ENCODE measurements at places on chromosomes 2 and 18.

GRCh38 chr2:176704282-176704858 is 435.1 kb downstream of the MTX2 start:
- DNase-seq, result no peak

DNA sequence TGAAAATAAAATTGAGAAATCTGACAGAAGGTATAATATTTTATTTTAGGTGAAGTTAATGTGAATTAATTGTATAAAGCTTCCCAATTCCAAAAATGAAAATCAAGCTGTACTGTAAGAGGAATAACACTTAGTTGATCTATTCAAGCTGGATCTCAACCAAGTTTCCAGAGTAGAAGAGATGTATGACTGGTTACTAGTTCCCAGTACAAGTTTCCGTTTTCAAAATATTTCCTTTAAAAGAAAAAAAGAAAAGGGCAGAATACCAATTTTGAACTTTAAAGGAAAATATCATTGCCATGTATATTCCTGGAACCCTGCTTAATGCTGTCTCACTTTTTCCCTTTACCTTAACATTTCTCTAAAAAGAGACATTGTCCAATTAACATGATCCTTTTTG is 308.5 kb downstream of the IRS1 start:
- no peak for DNase-seq

GRCh38 chr2:39603436-39603835 is 62.3 kb upstream of the TMEM178A start:
- no peak for DNase-seq

- no peak for DNase-seq
These were observed 4.8 kb downstream of the VRK2 start for GRCh38 chr2:58051445-58051844.

DNA sequence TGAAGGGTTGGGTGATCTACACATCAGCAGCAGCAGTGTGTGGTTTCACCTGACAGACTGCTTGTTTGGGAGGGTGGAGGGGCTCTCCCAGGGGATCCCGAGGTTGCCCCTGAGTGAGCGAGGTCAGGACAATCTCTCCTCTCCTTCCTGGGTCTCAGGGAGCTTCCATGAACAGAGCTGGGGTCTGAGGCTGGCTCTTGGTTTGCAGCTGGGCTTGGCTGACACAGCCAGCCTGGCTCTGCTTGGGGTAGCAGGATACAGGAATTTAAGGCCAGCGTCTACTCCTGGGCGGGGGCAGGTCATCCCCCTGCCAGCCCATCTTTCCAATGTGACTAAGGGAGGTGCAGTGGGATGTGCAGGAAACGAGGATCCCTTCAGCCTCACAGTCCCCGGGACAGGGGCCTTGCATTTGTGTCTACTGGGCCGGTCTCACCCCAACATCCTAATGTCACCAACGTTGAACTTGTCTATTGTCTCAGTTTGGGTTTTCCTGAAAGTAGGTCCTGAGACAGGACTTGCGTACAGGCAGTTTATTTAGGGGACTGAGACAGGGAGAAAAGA is 262.6 kb upstream of the HDAC4 start:
- no peak for DNase-seq

DNA sequence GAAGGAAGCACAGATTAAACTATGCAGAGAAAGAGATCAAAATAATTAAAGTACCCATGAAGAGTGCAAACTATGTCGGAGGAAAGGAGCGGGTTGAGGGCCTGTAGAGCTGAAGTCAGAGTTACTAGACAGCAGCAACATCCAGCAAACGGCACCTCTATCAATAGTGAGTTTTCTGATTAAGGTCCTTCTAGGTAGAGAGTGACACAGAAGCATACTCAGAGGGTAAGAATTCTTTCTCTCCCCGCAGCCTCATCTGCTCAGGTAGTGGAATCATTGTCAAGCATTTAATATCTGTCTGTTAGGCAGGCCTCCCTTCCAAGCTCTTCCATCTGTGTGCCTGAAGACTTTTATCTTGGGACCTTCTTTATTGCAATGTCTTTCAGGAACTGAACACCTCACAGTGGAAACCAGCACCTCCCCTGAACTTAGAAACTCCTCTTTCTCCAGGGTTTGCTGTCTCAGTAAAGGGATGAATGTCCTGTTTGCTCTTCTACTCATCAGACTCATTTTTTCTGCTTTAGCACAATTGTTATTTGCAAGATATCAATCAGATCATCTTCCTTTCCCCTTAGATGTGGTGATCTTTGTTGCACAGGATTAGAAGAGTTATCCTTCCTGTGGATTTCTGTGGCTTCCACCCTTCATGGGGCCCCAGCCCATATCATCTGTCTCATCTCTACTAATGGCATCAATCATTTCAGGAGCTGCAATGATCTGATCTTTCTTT is 28.8 kb downstream of the SP140 start:
- DNase-seq, result peak; percentile 1

- no peak for DNase-seq
These were observed 22.1 kb upstream of the PTPN2 start for GRCh38 chr18:12906119-12906518.

DNA sequence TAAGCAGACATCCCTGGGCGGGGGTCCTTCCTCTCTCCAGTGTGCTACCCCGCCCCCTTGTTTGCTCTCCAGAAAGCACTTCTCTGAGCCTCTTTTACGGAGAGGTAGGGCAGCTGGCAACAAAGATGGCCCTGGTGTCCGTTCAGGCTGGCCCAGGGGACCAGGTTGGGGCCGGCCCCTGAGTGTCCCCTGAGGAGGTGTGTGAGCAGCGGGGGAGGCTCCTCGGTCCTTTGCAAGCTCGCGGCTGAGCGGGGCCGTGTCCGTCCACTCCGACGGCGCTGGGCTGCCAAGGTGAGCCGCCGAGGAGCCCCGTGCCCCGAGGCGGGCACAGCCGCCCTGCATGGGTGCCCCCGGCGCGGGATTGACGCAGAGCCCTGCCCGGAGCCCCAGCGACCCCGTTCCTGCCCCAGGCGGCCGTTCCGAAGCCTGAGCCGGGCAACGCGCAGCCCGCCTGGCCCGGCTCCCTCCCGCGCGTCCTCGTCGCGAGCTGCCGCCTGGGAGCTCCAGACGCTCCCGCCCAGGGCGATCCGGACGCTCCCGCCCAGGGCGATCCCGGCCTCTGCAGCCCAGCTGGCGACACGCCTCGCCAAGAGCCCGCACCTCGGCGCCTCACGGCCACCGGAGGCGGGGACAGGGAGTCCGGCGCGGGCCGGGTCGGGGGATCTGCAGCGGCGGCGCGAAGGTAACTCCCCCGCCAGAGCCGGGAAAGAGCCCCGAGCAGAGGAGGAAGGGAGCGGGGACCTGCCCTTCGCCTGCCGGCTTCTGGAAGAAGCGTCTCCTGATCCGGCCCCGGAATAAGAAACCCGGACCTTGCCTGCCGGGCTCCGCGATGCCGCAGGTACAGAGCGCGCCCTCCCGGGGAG is at the start of gene PROKR1:
TSS of gene PROKR1 (plus strand) at position 569 of the 863 bp plus-strand sequence. CDS start 2,243 bp downstream, outside the sequence.
- DNase-seq, result no peak

- DNase-seq, result no peak
These were observed 149.1 kb downstream of the RHBDD1 start for GRCh38 chr2:226984750-226985582.

- DNase-seq, result no peak
These were observed 57.4 kb downstream of the LINC00305 start for GRCh38 chr18:64091526-64091925.

DNA sequence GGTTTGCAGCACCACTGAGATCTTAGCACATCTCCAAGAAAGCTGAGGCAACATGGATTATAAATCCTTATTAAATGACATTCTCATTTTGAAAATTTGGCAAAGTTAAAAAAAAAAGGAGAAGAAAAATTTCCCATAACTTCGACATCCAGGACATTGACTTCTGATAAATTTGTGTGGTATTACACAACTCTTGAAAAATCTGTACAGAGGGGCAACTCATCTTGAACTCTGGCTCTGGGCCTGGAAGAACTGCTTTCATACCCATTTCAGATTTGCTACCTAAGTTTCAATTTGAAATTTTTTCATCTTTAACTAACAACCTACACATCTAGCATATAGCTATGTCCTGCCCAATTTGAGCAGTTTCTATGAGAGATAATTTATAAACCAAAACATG is 118.0 kb upstream of the UGP2 start:
- no peak for DNase-seq

DNA sequence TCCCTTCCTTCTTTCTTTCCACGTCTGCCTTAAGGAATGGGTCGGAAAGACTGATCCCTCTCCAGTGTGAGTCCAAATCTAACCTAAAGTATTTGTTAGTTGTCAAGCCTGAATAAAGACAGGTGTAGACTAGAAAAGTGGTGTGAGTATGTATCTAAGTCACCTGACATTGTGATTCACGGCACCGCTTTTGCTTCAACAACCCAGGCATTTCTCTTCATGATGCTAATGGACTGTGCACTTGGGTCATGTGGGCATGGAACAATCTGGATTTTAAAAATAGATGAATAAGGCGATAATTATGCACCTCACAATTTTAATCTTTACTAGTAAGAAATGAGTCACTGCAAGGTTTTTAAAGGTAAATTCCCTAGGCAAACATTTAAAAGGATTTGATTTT is 107.5 kb downstream of the LIPG start:
- no peak for DNase-seq

GRCh38 chr2:232492963-232493700 is 5.5 kb upstream of the ECEL1 start:
- no peak for DNase-seq

DNA sequence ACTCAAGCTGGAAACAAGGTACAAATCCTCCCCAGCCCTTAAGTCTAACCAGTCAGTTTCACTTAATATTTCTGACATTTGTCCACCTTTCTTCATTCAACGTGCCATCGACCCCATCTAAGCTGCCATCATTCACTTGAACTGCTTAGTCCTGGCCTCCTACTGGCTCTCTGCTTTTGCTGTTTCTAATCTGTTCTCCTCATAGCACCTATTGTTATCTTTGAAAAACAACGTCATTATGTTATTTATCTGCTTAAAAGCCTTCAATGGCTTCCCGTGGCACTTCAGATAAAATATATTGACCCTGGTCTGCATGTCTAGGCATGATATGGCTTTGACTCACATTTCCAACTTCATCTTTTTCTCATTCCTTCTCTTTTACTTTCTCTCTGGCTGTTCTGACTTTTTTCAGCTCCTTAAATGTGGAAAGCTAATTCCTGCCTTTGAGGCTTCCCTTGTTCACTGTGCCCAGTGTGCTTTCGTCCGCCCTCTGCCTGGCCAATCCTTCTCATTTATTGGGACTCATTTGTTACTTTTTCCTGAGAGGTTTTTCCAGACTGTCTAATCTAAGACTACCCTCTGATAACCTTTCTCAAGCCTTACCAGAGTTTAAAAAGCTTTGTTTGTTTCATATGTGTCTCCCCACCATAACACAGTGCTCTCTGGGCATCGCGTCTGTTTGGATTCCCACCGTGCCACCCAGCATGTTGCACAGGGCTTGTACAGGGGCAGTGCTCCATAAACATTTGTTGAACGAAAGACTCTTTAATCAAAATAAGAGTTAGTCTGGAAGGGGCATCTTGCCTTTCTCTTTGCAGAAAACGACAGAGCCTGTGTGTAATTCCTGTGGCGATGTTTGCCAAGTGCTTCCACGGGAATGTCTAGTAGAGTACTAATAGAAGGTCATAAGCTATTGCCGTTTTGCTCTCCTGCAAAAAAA is 183.9 kb downstream of the FMNL2 start:
- DNase-seq, result no peak

DNA sequence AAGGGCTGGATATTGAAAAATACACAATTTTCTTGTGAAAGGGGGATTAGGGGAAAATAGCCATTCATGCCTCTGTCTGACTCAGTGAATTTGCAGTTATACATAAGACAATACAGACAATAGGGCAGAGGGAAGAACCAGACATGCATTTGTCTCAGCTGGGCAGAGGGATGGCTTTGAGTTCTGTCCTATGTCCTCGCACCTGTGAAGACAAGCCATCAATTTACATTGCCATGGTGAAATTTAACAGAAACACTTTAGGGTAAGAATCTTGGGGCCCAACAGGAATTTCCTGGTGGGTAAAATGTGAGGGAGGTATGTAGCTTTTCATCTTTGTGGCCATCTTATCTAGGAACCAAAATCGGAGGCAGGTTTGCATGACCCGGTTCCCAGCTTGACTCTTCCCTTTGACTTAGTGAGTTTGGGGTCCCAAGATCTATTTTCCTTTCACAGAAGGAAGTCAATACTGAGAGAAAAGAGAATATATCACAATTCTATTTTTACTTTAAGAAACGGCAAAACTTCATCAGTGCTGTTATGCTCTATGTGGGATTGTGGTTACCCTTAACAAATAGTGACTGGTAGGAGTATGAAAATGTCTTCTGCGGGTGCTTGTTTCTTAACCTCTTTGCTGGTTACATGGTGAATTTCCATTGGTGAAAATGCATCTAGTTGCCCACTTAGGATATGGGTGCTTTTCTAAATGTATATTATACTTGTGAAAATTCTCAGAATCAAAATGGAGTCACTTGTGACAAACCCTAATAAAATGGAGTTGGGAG is 221.8 kb downstream of the SPP2 start:
- no peak for DNase-seq

GRCh38 chr18:23194997-23195957 is 60.0 kb downstream of the CABLES1 start:
- no peak for DNase-seq

DNA sequence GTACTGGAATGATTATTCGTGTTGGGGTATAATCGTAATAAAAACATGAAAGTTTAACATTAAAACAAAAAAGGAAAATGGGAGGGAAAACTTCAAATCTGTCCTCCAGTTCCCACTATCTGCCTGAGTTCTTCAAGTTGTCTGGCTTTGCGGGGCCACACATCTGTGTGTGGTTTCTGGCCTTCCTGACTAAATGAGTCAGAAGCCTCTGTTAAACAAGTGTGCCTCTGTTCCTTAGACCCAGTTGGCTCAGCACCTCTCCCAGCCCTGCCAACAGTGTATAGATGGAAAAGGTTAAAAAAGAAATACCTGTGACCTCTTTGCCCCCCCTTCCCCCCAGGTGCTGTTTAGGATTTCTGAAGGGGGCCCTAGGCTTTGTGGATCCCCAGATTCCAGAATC is 30.2 kb downstream of the XDH start:
- DNase-seq, result no peak

DNA sequence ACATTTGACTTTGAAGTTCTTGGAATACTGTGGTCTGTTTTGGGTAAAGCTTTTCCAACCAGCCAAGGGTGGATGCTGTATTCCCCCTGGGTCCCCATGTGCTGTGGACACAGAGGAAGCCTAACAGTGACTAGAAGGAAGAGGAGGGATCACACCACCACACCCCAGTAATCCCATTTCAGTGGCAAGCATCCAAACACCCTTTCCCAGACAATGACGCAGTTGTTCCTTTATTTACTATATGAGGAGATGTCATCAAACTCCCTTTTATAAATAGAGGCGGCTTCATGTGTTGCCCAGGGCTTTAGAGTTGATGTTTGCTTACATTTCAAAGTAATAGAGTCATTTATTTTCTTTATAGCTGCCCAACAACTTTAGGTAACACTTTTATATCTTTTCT is 959.4 kb upstream of the GYPC start:
- DNase-seq, result no peak

- no peak for DNase-seq
These were observed 91.3 kb downstream of the ANTXR1 start for GRCh38 chr2:69104261-69104660.

Data from activated T-helper 1 cell treated with anti-CD3 and anti-CD28 coated beads, Interleukin-2, amount 50 U/mL, for 16 hours (primary cell).